AG09309 (cell line): ENCODE measurements at places on chromosomes 12 and 14.

DNA sequence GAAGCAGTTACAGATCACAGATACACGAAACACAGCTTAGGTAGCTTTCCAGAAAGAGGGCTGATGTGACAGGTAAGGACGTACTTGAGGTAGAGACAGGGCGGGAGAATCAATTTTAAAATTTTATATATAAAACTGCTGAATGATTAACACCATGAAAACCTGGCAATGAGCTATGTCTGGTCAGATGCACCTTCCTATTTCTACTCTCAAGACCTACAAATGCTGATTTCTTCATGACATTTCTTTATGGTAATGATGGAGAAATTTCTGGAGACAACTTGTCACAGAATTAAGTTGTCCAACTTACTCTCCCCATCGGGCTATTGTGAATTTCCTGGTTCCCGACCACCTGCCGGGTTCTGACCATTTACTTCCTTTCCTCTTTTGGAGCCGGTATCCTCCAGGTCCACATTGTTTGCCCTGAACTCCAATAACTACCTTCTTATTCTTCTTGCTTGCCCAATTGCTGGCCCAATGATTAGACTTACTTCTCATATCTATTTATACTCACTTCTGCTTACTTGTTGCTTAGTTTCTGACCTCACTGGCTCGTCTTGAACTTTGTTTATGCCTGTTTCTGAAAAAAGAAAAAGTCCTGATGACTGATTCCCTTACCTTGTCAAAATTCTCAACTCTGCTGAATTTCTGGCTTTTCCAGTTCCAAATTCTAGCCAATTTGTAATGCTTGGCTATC lies 12.8 kb upstream of the ATP2B1 start:
- DNase-seq, result no peak

- no peak for DNase-seq
Observed at GRCh38 chr12:34398706-34399630, 376.7 kb downstream of the ALG10 start.

DNA sequence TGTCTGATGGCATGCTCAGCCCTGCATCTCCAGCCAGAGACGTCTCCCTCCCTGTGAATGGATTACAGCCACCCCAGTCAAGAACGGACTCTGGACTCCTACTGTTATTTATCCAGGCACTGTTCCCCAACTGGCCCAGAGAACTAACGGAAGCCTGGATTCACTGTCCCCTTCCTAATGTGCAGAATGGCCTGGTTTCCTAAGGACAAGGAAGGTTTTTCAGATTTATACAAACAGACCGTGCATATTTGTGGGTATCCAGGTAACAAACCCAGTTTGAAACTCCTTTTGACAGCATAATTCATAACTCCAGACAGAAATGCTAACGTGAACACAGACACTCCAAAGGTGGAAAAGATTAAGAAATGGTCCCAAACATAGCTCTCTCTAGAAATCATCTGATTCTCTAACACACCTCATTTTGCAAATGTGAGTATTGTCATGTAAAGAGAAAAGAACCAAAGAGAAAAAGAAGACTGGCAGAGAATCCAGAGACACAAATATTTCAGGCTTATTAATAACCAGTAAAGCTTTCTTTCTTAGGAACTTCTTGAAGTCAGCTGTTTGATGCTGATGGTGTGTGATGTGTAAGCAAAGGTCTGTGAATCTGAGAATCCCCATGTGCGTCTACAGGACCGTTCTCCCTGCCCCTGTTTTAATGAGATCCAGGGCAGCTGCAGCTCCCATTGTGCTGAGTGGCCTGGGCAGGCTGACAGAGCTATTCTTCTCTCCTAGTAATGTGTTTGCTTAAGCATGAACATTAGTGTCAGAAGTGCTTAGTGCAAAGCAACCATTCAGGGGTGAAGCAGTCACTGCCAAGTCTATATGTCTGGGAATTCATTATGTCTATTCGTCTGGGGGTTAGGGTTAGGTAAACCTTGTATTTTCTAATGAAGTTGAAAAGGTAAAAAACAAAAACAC lies 86.8 kb upstream of the HIF1A start:
- DNase-seq, result no peak

DNA sequence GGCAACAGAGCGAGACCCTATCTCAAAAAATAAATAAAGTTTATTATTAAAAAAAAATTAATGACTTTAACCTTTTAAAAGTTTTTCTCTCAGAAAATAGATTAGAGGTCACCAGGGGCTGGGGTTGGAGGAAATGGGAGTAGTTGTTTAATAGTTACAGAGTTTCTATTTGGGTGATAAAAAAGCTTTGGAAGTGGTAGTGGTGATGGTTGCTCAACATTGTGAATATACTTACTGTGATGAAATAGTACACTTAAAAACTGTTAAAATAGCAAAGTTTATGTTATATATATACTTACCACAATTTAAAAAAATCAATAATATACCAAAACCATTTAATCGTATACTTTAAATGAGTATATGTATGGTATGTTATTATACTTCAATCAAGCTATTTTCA lies 59.6 kb downstream of the ARL6IP4 start:
- DNase-seq, result no peak

DNA sequence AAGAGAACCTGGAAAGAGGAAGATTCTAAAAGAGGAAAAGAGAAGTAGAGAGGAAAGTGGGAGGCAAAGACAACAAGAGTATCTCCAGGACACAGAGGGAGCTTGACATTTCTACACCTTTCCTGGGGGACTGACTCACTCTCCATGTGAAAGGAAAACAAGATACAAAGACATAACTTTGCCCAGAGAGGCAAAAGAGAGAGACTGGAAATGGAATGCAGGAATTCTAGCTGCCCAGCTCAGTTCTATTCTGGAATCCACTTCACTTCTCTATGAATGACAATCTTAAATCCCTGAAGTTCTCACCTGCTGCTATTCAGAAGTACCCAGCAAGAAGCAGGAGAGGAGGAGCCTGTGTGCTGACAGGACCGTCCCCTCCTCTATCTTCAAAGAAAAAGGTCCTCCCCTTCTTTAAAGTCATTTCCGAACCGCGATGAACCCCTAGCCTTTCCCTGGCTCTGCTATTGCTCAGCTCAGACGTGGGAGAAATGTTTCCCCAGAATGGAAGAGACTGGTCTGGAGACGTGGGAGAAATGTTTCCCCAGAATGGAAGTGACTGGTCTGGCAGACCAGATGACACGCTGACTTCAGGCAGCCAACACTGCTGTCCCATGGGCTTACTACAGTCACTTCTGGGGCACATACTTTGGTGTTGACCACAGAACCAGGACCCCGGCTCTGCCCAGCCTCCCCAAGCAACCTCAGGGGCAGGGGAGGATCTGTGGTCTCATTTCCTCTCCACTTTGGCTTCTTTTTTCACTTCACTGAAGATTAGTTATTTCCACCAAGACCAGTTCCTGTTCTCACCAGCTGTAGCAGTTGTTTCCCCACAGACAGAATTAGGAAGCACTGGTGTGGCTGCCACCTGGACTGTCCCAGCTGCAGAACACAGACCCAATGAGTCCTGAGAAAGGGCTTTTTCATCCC lies 8.3 kb downstream of the FMNL3 start:
- no peak for DNase-seq

DNA sequence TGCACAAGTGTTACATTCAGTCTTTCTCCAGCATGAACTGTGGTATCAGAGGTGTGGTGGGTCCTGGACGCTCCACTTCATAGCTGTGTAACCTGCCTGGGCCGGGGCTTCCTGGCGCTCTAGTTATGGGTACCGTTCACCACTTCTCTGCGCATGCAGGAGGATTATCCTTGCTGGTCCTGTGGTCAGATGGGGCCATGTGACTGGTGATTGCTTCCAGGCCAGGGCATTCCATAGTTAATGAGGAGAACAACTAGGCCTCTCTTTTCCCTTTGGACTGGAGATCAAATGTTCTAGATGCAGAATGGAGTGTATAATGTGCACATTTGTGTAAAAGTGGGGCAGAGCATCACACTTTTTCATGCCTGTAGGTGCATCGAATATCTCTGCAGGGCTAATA lies 444.0 kb downstream of the AACS start:
- DNase-seq, result no peak

DNA sequence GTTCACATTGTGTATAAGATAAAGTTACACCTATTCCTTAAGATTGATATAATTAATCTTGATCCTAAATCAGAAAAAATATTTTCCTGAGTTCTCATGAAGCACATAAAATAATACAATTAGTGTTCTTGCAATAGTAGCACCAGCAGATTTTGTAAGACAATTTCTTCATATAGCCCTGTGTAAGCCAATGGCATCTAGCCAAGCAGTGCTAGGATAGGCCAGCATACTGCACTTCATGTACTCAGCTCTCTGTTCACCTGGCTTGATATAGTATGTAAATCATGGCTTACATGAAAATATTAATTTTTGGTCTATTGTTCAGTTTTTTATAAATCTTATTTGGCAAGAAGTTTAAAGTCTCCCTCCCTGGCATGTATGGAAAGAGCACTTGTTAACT lies 1.9 kb downstream of the KLRF2 start:
- DNase-seq, result no peak

DNA sequence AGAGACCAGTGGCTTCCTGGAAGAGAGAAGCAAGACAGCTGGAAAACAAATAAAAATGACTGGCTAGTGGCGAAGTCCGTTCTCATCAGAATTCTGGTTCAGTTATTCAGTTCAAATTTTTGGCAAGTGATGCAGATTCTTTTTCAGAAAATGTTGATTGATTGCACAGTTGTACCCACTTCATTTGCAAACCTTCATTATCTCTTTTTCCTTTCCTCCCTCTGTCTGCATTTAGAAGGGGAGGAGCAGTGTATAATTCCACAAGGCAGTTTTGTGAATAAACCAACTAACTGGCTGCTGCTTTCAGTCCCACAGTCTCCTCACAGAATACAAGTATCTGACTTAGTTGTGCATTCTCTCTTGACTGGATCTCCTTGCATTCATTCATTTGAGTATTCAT lies 417.5 kb downstream of the NPAS3 start:
- no peak for DNase-seq

- no peak for DNase-seq
Observed at GRCh38 chr12:109559200-109559505, 14.2 kb downstream of the MMAB start.
